RWPE1 (cell line): ENCODE measurements at places on chromosomes 3 and 15.
A peak's percentile ranks its signal among the peaks of the same experiment; 100 is the strongest.

GRCh38 chr15:42141795-42142667 is 14.4 kb downstream of the PLA2G4F start:
- DNase-seq = no peak

DNA sequence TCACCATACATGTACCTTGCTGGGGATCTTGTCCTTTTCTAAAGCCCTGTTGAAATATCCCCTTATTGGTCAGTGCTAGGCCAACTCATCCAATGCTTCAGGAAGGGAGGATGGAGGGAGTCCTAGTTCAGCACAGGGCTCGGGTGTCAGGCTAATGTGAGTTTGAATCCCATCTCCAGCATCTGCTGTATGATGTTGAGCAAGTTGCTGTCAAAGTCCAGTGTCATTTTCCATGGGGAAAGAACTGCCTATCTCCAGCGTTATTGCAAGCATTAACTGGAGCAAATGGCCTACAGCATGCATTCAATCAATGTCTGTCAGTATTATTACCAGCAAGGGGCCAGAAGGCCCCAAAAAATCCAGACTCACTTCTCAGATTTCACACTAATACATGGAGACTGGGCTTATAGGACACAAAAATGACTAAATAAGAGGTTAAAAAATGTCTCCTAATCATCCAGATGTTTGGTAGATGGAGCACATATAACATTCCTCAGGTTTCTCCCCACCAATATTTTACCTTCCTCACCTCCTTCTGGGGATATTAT is 40.8 kb downstream of the SRGAP3 start:
- DNase-seq = no peak

GRCh38 chr3:150309557-150309956 is 98.5 kb upstream of the TSC22D2 start:
- DNase-seq = peak; percentile 34

- no peak for DNase-seq
These were observed 785 bp downstream of the MFSD1 start for GRCh38 chr3:158802409-158803268.

GRCh38 chr3:176206809-176207208 is 990.5 kb downstream of the TBL1XR1 start:
- no peak for DNase-seq

- peak; percentile 86 for DNase-seq
These were observed 93.7 kb downstream of the RAD18 start for GRCh38 chr3:8869613-8870012.

DNA sequence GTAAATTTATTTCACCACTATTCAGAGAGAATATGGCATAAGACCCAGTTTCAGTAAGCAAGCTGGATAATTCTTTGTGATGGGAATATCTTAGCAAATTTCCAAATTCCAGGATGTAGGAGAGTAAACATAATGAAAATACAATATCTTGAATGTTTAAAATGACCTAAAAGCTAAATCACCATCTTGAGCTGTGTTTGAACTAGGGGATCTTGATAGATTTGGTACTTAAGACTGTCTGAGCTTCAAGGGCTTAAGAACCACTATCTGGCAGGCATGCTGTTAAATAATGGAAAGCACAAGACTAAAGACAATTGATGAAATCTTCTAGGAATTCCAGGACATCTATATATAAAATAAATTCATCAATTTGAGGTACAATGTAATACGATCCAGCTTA is 217.7 kb downstream of the ATP8B4 start:
- DNase-seq = no peak

GRCh38 chr3:51337666-51338065 is 47.4 kb upstream of the MANF start:
- DNase-seq = no peak

GRCh38 chr3:50370594-50370993 is 11.3 kb upstream of the TMEM115 start:
- DNase-seq = no peak

DNA sequence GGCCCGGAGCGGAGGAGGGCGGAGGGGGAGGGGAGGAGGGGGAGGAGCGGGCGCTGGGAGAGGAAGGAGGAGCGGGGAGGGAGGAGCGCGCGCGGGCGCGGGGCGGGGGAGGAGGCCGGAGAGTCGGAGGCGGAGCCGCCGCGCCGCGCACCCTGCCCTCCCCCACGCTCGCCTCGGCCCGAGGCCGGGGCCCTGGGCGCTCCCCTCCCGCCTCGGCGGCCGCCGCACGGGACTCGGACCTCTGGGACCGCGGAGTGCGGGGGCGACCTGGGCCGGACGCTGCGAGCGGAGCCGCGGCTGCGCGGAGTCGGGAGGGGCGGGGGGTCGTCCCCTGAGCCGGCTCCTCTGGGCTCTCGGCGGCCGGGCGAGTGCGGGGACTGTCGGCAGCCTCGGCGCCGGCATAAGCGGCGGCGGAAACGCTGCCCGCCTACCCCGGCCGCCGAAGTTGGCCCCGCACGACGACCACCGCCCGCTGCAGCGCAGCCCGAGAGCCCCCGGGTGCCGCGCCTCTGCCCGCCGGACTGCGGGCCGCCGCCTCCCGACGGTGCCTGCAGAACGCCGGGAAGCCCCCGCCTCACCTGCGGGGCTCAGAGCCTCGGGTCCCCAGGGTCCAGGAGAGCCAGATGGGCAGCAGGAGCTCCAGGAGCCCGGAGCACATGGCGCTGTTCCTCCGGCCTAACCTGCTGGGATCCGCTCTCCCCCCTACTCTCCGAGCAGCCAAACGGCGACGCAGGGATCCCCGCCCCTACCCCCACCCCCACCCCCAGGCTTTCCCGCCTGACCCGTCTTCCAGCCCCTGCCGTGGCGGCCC is 406 bp upstream of the GABRB3 start:
- DNase-seq = no peak

- no peak for DNase-seq
These were observed 13.1 kb downstream of the CCDC191 start for GRCh38 chr3:114043205-114043604.

DNA sequence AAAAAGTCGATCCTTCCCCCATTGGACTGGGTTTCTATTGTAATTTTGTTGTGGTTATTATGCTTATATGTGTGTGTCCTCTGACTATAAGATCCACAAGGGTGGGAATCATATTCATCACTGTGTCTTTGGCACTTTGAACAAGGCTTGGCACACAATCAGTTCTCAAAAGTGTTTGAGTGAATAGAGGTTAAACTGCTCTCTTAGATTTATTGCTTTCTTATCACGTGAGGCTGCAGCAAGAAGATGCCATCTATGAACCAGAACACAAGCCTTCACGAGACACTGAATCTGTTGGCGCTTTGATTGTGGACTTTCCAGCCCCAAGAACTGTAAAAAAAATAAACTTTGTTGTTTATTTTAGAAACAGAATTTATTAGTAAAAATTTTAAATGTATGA is 295.0 kb upstream of the MDFIC2 start:
- DNase-seq = no peak

DNA sequence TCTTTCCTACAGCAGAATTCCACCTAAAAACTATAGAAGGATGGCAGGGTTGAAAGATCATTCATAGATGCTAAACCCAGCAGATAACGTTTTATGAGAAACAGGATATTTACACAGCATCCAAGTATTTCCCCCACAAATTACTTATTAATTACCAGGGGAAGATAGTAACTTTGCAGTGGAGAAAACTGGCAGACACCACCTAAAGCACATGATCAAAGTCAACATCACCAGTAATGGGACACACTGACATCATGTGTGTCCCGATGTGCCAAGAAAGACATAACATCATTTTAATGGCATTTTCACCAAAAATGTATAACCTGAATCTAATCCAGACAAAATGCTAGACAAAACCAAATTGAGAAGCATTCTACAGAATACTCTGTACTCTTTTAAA is 220.4 kb upstream of the THBS1 start:
- no peak for DNase-seq

DNA sequence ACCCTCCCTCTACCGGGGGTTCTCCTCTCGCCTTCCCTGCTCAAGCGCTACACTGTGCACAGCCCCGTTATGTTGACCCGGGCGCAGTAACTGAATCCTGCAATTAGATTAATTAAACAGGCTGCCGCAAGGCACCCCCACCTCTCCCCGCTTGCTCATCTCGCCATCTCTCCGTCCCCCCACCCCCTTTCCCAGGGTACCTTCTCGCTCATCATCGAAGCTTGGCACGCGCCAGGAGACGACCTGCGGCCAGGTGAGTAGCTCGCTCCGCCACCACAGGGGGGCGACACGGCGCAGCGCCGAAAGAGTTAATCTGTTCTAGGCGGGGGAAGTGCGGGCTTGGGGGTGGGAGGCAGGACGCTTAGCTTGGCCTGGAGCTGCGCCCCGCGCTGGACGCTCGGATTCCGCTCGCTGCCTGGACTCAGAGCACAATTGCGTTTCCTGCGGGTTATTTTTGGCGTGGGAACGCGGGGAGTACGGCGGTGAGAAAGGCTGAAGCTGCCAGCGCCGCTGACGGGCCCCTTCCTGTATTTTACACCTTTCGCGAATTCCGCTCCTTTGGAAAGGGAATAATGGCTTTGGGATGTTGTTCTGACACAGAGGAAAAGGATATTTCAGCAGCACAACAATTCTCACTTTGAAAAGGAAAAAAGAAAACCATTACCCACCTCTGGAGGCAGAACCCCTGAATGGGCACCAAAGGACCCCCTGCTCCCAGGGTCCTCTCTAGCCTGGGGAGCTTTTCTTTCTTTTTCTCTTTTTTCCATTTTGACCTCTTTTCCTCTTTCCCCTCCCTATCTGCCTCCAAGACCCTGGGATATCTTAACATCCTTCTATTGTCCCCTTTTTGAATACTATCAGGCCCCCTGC is 1.5 kb downstream of the DLL4 start:
- peak; percentile 59 for DNase-seq

- no peak for DNase-seq
These were observed 832.9 kb upstream of the NR2F2 start for GRCh38 chr15:95497634-95498033.

- no peak for DNase-seq
These were observed 154.9 kb downstream of the ECT2 start for GRCh38 chr3:172905451-172905850.

DNA sequence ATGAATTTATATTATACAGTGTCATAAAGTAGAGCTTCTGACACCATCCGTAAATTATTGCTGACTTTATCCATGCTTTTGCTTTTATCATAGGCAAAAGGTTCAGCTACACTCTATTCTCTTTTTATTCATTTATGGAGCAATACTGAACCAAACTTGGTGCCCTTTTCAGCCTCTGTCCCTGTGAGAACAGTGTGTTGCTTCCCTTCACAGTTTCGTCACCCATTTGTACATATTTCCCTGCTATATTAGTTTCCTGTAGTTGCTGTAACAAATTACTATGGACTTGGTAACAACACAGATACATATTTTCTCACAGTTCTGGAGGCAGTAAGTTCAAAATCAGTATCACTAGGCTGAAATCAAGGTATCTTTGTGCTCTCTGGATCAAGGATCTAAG is 2.8 kb upstream of the RPL24 start:
- no peak for DNase-seq

DNA sequence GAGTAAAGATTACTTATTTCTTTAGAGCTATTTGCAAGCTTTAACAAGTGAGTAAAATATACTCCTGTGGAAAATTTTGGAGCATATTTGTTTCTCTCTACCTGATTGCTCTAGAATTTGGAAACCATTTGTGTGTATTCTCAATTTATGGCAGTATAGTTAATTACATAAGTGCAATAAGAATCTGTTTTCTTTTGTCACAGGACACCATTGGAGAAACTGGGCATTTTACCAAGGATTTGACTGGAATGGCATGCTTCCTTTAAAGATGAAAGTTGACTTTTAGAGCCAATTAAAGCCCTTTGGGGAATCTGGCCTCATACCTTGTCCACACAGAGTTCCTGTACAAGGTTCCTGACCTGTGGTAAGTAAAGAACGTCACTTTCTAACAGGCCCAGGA is 38.4 kb downstream of the PAQR5 start:
- no peak for DNase-seq

- DNase-seq = no peak
These were observed 41.2 kb upstream of the TJP1 start for GRCh38 chr15:29863438-29863837.

DNA sequence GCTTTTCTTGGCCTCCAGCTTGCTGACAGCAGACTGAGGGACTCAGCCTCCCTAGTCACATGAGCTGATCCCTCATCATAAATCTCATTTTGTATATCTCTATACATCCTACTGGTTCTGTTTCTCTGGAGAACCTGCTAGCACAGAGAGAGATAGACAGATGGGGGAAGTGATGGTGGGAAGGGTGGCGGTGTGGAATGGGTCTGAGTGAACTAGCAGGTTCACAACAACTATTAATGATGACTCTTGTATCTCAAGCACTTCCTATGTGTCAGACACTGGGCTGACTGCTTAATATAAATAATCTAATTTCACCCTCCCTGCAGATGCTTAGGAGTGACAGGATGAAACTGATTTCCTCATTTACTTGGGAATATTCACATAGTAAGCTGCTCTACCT is 106.9 kb upstream of the TLE3 start:
- no peak for DNase-seq

- DNase-seq = no peak
These were observed 31.3 kb downstream of the MUC20 start for GRCh38 chr3:195752066-195752465.

- DNase-seq = no peak
These were observed 121.2 kb downstream of the ATG7 start for GRCh38 chr3:11393401-11393800.

- DNase-seq = peak; percentile 19
These were observed 84.8 kb upstream of the ARRDC4 start for GRCh38 chr15:97875513-97876280.

DNA sequence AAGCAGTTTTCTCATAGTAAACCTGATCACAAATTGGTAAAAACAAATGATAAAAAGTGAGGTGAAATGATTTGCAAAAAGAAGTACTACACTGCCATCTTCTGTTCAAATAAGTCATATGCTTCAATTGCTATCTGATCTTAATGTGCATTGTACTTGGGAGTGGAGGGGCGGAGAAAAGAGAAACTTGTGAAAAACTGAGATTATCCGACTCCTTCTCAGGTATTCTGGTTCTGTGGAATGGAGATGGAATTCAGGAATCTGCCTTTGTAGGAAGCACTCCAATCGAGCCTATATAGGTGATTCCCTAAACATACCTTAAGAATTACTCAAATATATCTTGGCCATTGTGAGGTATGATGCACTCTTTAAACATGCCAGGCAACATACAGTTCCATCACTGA is 180.6 kb downstream of the CHL1 start:
- DNase-seq = no peak

DNA sequence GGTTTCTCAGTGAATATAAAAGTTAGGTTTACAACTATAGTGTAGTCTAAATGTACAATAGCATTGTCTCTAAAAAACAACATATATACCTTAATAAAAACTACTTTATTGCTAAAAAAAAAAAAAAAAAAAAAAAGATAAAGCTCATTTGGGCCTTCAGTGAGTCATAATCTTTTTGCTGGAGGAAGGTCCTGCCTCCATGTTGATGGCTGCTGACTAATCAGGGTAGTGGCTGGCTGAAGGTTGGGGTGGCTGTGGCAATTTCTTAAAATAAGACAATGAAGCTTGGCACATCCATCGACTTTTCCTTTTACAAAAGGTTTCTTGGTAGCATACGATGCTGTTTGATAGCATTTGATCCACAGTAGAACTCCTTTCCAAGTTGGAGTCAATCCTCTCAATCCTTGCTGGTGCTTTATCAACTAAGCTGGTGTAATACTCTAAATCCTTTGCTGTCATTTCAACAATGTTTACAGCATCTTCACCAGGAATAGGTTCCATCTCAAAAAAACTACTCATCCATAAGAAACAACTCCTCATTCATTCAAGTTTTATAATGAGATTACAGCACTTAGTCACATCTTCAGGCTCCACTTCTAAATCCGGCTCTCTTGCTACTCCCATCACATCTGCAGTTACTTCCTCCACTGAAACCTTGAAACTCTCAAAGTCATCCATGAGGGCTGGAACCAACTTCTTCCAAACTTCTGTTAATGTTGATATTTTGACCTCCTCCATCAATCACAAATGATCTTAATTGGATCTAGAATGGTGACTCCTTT is 13.3 kb downstream of the ZNF280D start:
- DNase-seq = no peak

GRCh38 chr3:157652366-157652765 is 149.2 kb upstream of the VEPH1 start:
- DNase-seq = no peak
